Hematopoietic multipotent progenitor cell treated with erythropoietin and hydrocortisone succinate and interleukin-3 and kit ligand, for 8 days (in vitro differentiated cells): ENCODE measurements at places on chromosomes 16 and 17.

DNA sequence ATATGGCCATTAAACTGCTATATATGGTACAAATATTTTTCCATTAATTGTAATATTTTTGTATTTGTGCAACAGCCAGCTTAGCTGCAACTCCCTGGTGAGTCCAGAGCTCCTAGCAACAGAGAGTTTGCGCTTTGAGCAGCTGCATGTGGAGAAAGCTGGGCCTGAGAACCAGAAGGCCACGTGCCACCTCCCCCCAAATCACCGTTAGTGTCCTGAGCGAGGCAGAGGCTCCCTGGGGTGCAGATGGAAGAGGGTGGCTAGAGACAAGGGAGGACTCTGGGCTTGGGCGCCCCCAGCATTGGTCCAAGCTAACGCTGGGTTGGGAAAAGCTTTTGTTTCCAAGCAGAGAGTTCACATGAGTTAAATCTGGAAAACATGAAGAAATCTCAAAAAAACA is 41.6 kb downstream of the HSBP1 start:
- no peak for DNase-seq

DNA sequence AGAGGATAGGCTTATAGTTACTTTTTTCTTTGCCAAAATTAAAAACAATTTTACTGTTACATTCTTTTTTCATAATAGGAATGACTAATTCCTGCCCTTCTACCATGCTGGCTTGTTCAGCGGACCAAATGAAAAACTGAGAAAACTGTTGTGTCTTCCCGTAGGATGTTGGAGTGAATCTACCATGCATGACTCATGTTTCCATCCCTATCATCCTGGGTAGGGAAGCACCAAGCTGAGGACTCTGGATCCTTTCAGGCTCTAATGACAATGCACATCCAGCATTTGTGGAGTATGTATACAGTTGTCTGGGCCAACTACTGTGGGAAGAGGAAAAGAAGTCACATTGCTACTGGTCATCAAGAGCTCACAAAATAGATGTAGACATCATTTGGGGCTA is 41.1 kb upstream of the DHX8 start:
- DNase-seq: no peak

- DNase-seq: no peak
Measured at GRCh38 chr17:42243493-42243982, 32.7 kb downstream of the STAT5B start.

DNA sequence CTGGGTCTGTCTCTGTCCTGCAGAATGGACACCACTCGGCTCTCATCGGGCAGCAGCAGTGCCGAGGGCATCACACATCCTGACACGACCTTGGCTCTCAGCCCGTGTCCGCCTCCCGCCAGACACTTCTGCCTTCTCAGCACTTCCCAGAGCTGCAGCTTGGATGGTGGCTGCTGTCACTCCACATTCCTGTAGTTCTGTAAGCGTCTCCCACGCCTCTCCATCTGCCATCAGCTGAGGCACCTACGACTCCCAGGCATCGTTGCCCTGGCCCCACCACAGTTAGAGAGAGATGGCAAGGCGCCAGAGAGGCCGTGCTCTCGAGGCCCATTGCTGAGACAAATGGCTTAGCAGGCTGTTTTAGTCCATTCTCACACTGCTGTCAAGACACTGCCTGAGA is 195.9 kb upstream of the CHMP6 start:
- no peak for DNase-seq

DNA sequence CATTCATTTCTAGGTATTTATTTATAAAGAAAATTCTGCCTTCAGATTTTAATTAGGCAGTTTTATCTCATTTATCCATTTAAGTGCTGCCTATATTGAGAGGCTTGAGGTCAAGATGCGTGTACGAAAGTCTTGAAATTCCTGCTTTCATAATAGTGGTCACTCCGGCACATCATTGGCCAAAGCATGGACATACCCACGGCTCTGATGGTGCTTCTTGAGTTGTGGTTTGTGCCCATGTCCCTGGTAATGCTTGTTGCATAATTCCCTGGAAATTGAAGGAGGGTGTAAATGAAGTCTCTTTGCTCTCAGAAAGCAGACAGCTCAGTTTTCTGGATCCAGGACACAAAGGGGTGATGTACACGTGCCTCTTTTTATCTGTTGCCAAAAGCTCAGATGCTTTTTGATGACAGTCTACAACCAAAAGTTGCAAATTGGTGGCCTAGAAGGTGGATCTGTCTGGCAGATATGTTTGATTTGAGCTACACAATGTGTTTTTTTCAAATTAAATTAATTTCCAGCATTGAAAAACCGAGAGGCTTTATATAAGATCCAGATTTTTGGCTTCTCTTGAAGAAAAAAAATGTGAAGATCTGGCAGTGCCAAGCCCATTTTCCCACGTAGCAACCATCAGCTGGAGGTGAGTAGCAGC is 94.4 kb downstream of the SHISA9 start:
- no peak for DNase-seq

- no peak for DNase-seq
Measured at GRCh38 chr17:79633154-79633553, 22.3 kb upstream of the RBFOX3 start.

DNA sequence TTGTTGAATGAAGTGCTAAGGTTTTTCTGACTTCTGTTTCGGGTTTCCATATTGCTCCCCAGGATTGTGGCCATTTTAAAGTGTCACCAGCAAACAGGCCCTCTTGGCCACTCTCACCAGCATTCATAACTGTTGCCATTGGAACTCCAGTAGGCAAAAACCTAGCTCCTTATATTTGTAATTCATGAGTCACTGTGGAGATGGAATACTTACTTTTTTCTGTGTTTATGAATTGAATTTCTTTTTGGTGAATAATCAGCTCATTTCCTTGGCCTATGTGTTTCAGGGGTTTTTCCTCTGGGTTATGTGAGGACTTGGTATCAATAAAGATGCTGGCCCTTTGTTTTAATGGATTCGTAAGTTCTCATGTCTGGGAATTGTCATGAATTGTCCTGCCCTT is 255.1 kb downstream of the SNX29 start:
- DNase-seq: no peak

DNA sequence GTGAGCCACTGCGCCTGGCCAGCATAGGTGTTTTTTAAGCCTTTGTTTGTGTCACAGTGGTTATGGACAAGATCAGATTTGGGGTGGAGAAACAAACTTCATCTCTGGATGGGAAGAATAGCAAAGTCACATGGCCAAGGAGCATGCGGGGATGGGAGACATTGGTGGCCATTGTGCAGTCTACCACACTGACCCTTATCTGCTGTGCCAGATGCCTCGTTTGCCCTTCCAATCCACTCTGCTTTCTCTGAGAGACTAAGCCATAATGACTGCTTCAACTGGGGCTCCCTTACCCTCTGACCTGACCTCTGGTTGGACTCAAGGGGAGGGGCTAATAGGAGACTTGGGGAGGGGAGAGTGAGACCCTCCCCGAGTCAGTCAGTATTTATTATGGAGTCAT is 166.8 kb downstream of the PRKCB start:
- peak; percentile 86 for DNase-seq

DNA sequence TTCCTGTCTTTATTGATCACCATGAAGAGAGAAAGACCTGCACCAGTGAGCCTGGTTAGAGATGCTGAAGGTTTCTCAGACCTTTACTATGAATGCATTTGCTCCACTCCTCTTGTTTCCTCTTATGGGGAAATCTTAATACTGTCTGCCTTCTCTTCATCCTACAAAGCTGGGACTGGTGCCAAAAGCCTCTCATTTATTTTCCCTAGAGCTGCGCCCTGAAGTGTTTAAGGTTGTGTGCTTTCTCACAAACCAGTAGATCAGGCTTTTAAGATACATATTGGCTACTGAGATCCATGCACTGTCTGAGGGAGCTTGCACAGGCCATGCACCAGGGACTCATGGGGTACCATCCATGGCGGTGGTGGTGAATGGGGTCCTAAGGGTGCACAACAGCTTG is 286.1 kb upstream of the PMFBP1 start:
- no peak for DNase-seq

DNA sequence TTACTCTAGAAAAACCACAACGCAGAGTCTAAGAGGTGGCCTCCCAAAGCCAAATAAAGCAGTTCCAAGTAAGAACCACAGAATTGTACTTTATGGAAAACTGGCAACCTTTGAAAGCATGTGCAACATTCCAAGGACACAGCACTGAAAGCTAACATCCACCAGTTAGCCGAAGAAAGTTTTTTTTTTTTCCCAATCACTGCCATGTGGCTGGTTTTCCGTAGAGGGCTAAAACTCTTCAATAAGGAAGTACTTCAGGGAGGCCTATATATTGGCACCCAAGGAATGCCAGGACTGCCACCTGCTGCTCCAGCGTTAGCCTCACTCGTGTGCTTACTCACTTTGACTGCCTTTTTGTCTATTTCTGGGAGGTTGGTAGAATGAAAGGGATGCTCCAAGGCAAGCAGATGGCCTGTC is 25.2 kb downstream of the CEP95 start:
- no peak for DNase-seq

- peak; percentile 84 for DNase-seq
Measured at GRCh38 chr16:67017810-67018488, 11.0 kb upstream of the CBFB start.

DNA sequence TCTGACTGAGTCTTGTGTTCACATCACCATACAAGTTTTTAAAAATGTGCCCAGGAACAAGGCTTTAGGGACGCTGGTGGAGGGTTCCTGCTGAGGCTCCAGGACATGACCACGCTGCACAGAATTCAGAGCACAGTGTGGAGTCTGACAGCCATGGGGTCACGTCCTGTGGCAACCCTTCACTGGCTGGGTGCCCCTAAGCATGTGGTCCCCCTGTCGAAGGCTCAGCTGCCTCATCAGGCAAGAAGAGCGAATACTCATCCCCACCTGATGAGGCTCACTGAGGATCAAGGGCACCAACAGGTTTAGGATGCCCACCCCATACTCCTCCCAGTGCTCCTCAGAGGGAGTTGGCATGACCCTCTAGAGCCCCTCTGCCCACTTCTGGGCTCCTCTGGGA is 5.9 kb downstream of the PNMT start:
- DNase-seq: no peak
